ENCODE measurements at places on chromosomes 4 and X. TPM values are rescaled to one million over a fixed set of nuclear protein-coding genes. Genes with fewer than 3 reads are reported as not detected.

The HEPH gene
- total RNA-seq: 4.2 TPM

The TCEAL3 gene
- total RNA-seq: 21.8 TPM

The MAGEA8 gene
- not detected for total RNA-seq

The GATA1 gene
- total RNA-seq: not detected

The FUNDC2 gene
- total RNA-seq: 66.3 TPM

The SORBS2 gene
- total RNA-seq: 210 TPM

The PAGE1 gene
- not detected for total RNA-seq

The TLR2 gene
- 15.8 TPM for total RNA-seq

The ZXDA gene
- 7.0 TPM for total RNA-seq

The AADAT gene
- total RNA-seq: 4.4 TPM

The SPARCL1 gene
- 141 TPM for total RNA-seq

The MAGEB17 gene
- 7.3 TPM for total RNA-seq

The CXorf49 gene
- not detected for total RNA-seq

The HTN1 gene
- total RNA-seq: not detected

The PCDH19 gene
- total RNA-seq: 0.33 TPM

The P2RY8 gene
- 0.78 TPM for total RNA-seq

The GLUD2 gene
- 3.1 TPM for total RNA-seq

The DMP1 gene
- not detected for total RNA-seq

The TMEM35A gene
- not detected for total RNA-seq

The UGT2B11 gene
- not detected for total RNA-seq

The ANXA5 gene
- 180 TPM for total RNA-seq

The PRDM8 gene
- total RNA-seq: 5.9 TPM

The CORIN gene
- 0.33 TPM for total RNA-seq
